ENCODE measurements at places on chromosomes 12 and 14.
A peak's percentile ranks its signal among the peaks of the same experiment; 100 is the strongest.

- DNase-seq: no peak
These were observed 22.7 kb upstream of the CORO1C start for GRCh38 chr12:108753976-108754375.

- DNase-seq: peak; percentile 60
These were observed 182.2 kb upstream of the GRIP1 start for GRCh38 chr12:66860752-66861750.

DNA sequence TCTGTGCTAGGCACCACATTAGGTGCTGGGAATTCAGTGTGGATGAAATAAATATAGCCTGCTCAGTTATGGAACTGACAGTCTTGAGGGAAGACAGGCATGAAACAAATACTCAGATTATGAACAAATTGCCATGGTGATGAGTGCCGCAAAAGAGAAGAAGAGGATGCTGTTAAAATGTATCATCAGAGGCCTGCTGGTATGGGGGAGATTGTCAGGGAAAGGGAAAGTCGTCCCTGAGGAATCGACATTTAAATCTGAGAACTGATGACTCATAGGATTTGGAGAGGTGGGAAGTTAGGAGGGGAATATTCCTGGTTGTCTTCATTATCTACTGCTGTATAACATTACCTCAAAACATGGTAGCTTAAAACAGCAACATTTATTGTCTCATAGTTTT is 42.0 kb downstream of the PPP1R36 start:
- DNase-seq: peak; percentile 16

GRCh38 chr14:30596935-30597334 is 25.2 kb upstream of the SCFD1 start:
- no peak for DNase-seq

DNA sequence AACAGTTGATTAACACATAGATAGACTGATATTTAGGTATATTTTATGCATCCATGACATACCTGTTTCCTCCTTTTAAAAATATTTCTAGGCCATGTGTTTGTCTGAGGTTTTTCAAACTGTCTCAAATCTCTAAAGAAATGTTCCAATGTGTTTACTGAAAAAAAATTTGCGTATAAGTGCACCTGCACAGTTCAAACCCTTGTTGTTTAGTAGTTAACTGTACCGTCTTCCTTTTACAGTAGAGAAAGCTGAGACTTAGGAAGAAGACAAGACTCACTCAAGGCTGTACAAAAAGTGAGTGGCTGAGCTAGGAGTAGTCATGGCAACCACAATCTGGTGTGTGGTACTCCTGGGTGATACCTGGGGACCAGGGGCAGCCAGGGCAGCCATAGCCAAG is 934.6 kb downstream of the VRK1 start:
- no peak for DNase-seq

DNA sequence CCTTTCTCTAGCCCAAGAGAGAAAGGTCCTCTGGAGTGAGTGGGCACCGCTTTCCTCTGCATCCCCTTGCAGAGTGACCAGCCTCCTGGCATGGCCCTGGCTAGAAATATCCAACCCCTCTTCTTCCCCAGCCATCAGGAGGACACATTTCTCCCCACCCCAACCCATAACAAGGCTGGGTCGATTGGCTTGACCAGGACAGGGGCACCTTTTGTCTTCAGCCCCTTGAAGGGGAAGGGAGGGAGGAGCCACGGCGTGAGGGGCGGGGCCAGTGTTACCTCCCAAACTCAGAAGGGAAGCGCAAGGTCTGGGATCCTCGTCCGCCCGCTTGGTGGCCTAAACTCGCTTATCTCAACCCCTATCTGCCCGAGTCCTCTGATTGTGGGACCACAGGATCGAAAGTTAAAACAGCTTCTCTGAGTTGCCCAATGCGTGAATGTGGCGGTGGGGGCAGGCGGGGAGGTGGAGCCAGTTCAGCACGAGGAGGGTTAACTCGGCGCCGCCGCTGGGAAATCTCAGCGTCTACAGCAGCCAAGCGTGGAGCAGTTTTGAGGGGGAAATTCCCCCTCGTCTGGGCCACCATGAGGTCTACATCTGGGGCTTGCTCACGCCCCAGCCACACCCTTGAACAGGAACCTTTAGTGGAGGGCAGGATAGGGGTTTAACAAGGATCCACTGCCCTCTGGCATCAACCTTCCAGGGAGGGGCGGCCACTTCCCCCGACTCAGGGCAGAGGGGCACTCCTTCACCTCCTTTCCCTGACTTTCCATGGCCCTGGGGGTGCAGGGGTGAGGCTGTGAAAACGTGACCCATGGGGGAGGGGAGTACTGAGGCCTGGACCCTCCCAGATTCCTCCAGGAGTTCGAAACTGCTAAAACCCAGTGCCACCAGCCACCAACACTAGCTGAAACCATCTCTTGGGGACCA is 795 bp downstream of the STAT6 start:
- no peak for DNase-seq

DNA sequence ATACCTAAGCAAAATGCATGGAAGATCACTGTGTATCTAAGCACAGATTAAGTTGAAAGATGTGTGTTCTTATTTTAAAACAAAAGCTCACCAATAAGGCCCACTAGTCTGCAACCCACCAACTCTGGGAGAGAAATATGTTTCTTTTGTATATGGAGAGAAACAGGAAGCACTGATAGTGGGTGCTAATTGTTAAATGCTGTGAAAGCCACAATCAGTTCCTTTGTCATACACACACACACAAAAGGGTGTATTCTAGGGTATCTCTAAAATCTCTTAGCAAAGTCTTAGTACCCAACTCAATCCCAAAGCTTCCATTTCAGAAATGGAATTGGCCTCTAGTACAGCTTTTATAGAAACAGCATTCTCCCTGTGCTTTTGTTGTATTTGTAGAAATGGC is 272.7 kb upstream of the FLRT2 start:
- DNase-seq: no peak

DNA sequence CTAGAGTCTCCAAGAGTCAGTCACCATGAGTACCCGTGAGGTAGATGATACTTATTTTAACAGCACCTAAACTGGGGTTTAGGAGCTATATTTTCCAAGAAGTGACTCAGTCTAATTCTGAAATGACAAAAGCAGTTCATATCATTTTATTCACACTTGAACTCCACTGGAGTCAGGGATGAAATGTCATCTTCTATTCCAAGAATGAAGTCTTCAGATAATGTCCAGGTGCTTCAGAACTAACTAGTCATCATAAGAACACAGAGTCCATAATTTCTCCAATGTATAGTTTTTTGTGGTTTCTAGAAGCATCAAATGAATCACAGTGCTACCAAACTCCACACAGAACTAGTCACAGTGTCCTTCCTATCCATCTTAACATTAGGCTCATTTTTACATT is 13.3 kb downstream of the DNM1L start:
- no peak for DNase-seq

GRCh38 chr14:55446127-55446736 is 5.8 kb upstream of the TBPL2 start:
- DNase-seq: peak; percentile 54

GRCh38 chr12:104416136-104416535 is 40.6 kb upstream of the CHST11 start:
- no peak for DNase-seq

GRCh38 chr12:54004063-54004840 is 4.3 kb downstream of the HOXC9 start:
- DNase-seq: no peak

GRCh38 chr14:71029236-71029781 is 122.0 kb downstream of the PCNX1 start:
- DNase-seq: no peak

DNA sequence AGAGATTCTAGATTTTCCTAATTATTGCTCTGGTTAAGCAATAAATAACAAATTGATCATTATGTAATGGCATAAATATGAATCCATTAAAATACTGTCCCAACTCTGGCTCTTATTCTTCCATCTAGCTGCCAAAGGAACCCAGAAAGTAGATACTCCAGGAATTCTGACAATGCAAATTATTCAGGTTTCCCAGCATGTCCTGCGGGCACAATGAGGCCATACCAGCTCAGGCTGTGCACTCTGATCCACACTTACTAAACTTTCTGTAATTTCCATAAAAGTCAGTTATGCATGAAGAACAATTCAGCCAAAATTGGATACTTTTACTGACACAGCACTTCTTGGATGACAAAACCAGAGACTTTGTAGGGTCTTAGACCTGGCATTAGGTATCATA is 576.3 kb downstream of the KCNH5 start:
- no peak for DNase-seq

GRCh38 chr14:97177016-97177415 is 379.8 kb downstream of the VRK1 start:
- DNase-seq: peak; percentile 56

DNA sequence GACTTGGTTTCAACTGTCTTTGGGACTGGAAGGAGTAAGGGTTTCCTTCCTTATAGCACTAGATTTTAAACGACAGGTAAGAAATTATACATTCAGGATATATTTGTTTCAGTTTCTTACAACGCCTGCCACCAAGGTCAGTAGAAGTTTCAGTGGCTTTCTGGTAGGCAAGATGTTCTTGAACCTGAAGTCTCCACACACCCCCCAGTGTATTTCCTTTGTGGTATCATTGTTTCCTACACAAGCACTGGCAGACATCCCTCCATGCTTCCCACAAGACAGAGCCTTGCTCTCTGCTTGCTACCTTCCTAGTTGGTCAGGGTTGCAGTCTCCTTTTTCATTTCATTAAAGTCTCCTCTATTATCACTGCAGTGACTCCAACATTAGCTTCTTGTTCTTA is 283.1 kb downstream of the FLRT2 start:
- no peak for DNase-seq
